Stimulated activated CD4-positive, alpha-beta T cell treated with anti-CD3 and anti-CD28 coated beads, TNF-alpha, amount 100 ng/mL, for 1 hour (primary cell): ENCODE measurements at places on chromosomes 11 and 22.

DNA sequence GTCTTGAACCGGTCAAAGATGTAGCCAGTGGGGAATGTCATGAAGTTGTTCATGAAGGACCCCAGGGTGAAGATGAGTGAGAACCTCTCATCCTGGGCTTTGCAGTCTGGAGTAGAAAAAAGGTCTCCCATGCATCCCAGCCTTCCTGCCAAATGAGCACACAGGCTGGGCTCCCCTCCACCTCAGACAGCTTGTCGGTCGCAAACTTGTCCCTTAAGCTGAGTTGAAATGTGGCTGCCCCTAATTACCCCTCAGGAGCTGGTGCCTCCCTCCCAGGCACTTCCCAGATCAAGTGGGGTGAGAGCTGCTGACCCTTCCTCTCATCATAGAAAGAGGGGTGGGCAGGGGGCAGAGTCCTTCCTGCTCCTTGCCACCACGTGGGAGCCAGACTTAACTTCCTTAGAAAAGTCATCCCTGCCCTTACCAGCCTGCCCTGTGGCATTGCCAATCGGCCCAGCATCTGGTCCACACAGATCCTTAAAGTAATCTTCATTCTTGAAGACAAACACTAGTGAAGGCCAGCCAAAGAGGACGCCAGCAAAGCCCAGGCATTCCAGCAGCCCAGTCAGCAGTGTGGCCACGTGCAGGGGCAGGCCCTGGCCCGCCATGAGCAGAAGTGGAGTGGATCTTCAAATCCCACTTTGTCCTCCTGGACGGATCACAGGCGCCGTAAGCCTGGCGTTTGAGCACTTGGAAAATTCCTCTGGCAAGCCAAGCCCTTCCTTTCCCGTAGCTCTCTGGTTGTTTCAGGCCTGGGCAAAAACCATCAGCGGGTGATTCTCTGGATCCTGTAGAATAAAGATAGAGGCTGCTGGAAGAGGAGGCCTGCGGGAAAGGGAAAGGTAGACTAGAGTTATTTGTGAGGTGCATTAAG, 1.1 kb downstream of the SLC43A3 start:
- no peak for DNase-seq

- no peak for DNase-seq
These were observed 130.8 kb downstream of the ARL14EP start for GRCh38 chr11:30453705-30454104.

DNA sequence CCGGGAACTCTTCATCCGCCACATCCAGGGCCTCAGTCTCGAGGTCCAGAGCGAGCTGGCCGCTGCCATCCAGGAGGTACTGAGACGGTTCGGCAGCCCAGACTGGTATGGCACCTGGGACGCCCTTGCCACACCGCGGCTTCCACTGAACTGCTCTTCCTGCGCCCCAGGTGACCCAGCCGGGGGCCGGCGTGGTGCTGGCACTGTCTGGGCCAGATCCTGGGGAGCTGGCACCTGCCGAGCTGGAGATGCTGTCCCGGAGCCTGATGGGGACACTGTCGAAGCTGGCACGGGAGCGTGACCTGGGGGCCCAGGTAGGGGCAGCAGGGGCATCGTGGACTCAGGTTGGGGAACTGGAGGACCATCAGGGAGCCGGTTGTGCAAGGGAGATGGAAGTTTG, 1.4 kb downstream of the CCDC88B start:
- no peak for DNase-seq

DNA sequence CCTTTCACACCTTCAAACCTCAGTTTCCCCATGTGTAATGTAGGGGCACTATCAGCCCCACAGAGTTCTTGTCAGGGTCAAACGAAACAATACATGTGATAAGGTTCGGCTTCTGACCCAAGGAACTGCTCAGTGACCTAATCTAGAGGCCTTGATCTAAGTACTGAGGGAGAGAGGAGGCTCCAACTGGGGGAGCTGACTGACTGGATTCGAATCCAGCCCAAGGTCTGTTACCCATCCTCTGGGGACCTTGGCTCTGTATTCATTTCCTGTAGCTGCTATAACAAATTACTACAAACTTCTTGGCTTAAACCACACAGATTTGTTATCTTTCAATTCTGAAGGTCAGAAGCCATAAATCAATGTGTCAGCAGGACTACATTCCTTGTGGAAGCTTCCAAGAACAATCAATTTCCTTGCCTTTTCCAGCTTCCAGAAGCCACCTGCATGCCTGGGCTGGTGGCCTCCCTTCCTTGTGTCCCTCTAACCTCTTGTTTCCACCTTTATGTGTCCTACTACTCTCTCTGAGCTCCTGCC, 10.7 kb upstream of the ANAPC15 start:
- no peak for DNase-seq

DNA sequence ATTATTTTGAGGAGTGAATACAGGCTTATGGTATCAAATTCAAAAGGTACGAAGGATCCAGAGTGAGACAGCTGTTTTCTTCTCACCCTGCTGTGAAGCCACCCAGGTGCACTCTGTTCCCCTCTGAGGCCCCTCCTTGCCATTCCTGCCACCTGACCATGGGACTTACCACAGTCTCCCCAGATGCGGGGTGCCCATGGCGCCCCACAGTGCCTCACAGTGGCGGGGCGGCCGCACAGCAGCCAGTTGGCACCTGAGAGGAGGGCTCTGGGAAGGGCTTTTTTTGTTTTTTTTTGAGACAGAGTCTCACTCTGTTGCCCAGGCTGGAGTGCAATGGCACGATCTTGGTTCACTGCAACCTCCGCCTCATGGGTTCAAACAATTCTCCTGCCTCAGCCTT, 151.7 kb downstream of the CEP164 start:
- no peak for DNase-seq
